ENCODE measurements at places on chromosomes 7 and 10.
A peak's percentile ranks its signal among the peaks of the same experiment; 100 is the strongest.

DNA sequence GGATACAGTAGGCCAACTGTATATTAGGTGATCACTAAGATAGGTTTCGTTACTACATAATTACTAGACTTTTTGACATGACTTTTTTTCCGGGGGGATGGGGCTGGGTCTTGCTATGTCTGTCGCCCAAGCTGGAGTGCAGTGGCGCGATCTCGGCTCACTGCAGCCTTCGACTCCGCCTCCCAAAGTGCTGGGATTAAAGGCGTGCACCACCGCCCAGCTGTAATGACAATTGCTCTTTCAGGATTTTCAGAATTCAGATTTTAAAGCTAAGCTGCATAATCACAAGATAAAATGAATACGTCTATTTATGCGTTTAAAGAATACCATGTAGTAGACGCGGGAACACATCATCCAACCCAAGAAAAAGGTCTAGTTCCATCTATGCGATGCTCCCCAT is 982 bp downstream of the IDI1 start:
- peak; percentile 7 for DNase-seq

DNA sequence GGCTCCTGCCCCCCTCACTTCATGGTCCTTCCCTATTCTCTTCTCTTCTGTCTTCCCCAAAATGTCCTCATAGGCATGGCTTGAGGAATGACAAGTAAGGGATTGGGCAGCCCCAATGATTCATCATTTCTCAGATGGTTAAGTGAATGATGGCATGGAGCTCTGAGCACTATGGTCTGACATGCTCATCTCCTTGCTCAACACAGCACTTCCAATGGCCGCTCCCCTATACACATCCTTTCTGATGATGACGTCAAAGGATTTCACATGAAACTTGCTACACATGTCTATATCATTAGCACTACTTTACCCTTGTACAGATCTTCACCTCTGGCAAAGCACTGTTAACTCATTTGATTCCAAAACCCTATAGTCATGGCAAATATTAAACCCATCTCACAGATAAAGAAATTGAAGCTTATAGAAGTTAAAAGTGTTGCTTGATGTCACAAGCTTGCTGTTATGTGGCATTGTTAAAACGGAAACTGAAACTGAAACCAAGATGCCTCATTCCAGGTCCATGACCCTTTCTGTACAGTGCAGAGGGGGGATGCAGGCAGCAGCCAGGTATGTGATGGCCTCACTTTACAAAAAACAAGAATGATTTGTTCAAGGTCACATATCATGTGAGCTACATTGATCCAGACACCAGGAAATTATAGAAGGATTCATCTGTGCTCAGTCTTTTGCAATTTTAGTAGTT is 90.0 kb upstream of the PLXNA4 start:
- peak; percentile 19 for DNase-seq

DNA sequence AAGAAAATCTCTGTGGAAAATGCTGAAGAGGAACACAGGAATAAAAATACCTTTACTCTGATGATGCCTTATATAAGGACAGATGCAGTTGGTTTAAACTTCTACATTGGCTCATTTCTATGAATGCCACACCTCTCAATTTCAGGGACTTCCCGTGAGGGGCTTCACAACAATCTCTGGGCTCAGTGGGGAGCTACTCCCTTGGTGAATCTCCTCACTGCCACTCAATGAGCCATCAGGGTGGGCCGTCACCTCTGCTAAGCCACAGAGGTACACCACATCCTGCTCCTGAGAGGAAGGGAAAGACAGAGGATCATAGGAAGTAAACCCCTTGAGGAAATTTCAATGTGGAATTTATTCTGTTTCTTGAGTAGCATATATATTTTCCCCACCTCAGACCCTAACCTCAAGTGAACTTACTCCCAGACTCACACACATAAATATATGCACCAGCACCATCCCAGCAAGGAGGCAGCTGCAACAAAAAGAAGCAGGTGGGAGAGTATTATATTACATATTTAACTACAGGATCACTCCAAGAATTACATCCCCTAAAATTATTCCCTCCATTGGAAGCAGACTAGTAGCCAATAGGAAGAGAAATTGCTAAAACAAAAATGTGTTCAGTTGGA is 63.3 kb upstream of the PRSS1 start:
- no peak for DNase-seq

- DNase-seq: peak; percentile 33
Measured at GRCh38 chr10:34780818-34781380, 34.2 kb downstream of the PARD3 start.

All from inflammatory macrophage (primary cell).